ENCODE measurements at places on chromosomes 2 and 18. TPM values are rescaled to one million over a fixed set of nuclear protein-coding genes. Genes with fewer than 3 reads are reported as not detected.

The ZNF892 gene
- 1.4 TPM for total RNA-seq

The LYPD6 gene
- not detected for total RNA-seq

The SERPINB3 gene
- not detected for total RNA-seq

The DYNAP gene
- not detected for total RNA-seq

The MC5R gene
- not detected for total RNA-seq

The IL18RAP gene
- total RNA-seq = 0.94 TPM

The PPP1R7 gene
- 70.8 TPM for total RNA-seq

The IL36G gene
- not detected for total RNA-seq

The NYAP2 gene
- total RNA-seq = not detected

The SLC9A4 gene
- total RNA-seq = not detected

The SLC19A3 gene
- 1.2 TPM for total RNA-seq

The KIAA2012 gene
- not detected for total RNA-seq

The PDE11A gene
- 0.56 TPM for total RNA-seq

The HOXD12 gene
- total RNA-seq = not detected

The GCFC2 gene
- total RNA-seq = 12.4 TPM

The IFIH1 gene
- 21.8 TPM for total RNA-seq

The C2orf80 gene
- total RNA-seq = not detected

The OSR1 gene
- total RNA-seq = 0.61 TPM

GRCh38 chr18:63263444-63263843 lies 56.1 kb downstream of the BCL2 start:
- no peak for DNase-seq

GRCh38 chr2:223396993-223397392 lies 205.2 kb downstream of the SCG2 start:
- no peak for DNase-seq

DNA sequence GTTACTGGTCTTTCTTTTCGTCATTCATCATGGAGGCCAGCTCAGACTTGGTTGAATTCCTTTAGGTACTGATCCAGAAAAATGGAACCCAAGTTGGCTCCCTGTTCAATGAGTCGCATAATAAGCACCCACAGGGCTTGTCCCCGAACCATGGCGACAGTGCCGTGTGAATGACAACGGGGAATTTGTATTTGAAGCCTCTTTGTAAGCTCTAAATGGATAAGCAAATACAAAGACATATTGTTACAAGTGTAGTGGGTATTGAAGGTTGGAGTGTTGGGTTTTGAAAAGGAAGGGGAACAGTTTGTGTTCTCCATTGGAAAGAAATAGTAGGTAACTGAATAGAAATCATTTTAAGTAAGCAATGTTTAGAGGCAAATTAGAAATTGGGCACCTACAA lies 288.9 kb downstream of the SLC4A3 start:
- DNase-seq = no peak

- DNase-seq = no peak
Measured at GRCh38 chr2:237458519-237458918, 28.5 kb upstream of the MLPH start.

DNA sequence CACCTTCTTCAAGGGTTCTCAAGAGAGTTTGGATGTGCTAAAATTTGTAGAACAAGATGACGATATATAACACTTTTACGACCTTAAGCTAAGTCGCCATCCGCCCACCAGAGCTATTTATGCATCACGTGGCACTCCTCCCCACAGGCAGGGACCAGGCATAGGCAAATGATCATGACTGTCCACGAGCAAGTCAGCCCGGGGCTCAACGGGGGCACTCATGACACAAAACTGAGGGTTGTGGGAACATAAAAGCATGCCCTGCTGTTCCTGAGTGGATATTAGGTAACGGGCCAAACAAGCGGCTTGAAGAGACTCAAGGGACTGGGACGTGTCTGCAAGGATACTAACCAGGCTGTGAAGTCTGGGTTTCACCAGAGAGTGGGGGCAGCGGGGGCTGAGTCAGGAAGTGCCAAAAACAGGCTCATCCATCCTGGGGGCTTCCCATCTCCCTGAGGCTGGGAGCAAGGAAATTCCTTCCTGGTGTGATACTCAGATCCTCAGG lies 58.1 kb downstream of the FAM178B start:
- no peak for DNase-seq

- DNase-seq = no peak
Measured at GRCh38 chr2:17853799-17854198, 24.7 kb upstream of the KCNS3 start.

DNA sequence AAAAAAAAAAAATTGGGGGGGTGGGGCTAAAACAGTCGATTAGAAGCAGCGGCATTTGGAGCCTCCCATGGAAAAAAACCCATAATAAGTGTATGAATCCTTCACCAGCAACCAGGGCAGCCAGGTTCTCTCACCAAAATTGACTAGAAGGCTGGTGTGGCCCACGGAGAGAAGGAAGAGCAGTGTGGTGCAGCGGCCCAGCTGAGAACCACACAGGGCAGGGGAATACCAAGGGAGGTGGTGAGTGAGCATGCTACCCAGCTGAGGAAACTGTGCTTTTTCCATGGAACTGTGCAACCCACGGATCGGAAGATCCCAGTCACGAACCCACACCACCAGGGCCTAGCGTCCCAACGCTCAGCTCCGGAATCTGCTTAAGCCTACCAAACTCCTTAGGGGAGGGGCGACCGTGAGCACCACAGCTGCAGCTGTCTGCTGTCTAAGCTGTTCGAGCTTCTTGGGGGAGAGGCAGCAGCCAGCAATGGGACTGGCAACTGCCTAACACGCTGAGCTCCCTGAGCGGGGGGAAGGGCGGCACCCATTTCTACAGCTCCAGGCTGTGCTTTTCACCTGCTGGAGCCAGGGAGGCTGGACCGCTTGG lies 1037.2 kb upstream of the ACVR2A start:
- no peak for DNase-seq

DNA sequence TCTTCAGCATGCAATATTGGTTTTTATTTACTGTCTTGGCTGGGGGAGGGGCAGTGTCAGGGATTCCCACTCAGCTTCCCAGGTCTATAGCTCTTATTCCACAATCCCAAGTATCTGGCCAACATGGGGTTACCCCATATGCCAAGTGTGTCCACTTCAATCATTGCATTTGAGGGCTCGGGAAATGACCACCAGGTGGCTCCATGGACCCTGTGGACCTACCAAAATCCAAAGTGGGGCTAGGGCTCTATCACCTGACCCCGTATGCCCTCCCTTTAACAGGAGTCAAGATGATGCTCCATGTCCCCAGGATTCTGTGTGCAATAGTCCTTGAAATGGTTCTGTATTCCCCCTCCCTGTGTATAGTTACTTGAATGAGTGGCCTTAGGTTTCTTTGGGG lies 12.1 kb upstream of the TRAF3IP1 start:
- no peak for DNase-seq

- DNase-seq = no peak
Measured at GRCh38 chr2:14631406-14632040, 994 bp upstream of the LRATD1 start.

DNA sequence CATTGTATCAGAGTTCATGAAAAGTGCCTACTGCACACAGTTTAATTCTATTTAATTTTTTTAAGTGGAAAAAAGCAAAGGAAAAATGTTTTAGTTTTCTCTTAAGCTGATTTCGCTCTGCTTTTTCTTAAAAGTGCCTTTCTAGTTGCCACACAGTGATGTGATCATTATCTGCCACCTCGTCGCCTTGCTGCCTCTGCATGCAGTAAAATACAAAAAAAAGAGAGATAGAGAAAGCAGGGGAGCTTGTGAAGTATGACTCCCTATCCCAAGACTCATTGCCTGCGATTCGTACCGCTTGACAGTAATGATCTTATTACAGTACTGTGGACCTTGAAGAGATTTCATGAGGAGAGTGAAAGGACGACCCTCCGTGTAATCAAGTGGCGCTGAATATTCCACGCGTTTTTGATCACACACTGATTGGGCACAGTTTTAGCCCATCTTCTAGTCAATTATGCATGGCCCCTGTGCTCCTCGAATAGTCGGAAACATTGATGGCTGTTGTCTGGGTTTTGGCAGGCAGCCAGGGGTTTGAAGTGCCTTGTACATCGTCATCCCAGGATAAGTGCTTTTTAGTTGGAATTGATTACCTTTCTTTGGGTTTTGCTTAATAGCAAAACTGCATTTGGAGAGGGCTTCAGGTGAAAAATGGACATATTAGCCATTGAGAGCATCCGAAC lies 188.3 kb downstream of the GBX2 start:
- no peak for DNase-seq

DNA sequence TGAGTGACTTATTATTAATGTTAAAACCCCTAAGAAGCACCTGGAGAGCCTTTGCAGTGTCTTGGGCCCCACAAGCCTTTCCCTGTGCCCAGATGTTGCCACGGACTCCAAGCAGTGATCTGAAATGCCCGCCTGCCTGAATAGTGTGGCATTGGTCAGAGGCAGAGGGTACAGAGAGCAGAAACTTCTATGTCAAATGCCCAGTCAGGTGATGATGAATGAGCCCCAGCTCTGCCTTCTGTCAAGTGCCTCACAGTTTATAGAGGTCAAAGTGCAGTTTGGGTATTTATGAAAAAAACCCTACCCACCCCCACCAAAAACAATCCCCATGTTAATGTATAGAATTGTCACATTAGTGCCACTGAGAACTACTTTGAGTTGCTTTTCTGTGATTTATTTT lies 170.0 kb upstream of the SIX3 start:
- no peak for DNase-seq

DNA sequence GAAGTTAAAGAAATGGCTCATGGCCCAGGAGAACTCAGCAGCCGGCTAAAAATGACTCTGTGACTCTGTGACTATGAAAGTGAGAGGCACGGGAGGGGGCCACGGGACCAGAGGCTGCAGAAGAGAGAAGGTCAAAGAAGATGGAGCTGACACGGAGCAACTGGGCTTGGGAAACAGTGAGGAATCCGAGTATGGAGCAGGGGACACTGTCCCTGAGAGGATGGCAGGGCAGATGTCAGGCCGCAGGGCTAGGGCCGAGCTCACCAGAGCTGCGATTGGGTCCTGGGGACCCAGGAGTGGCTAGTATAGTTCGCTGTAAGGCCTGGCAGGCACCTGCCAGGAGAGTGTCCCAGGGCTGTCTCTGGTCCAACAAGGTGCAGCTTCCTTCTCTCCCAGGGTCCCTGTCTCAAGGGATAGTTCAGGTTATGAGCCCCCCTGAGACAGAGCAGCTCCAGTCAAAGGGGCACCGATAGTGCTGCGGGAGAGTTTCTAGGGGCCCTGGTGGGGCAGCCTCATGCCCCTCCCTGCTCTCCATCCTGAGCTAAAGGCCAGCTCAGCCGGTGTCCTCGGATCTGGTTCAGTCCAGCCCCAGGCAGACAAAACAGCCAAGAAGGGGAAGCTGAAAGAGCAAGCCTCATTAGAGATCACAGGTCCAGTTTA lies 42.7 kb downstream of the CIB4 start:
- DNase-seq = peak; percentile 49

DNA sequence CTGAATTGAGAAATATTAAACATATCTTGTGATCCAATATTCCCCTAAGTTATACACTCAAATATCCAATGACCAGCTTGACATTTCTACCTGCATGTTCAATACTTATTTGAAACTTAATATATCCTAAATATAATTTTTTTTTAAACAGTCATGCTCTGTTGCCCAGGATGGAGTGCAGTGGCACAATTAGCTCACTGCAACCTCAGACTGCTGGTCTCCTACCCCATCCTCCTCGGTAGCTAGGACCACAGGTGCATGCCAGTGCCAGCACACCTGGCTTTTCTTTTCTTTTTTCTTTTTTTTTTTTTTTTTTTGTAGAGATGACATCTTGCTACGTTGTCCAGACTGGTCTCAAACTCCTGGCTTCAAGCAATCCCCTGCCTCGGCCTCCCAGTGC lies 4.2 kb downstream of the KYNU start:
- DNase-seq = no peak

DNA sequence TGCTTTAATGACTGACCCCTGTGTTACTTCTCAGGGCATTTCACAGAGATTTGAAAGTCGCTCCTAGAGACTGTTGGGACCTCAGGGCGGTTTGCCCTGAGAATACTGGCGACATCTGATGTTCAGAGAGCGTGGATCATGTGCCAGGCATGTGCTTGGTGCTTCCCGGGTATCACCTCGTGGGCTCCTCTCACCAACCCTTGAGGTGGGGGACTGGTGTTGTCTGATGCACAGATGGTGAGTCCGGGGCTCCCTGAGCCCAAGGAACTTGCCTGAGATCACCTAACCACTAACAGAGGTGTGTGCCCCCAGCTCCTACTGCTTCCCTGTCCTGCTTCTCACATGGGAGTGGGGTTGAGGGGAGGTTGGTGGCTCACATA lies 16.2 kb downstream of the ATOH8 start:
- no peak for DNase-seq

DNA sequence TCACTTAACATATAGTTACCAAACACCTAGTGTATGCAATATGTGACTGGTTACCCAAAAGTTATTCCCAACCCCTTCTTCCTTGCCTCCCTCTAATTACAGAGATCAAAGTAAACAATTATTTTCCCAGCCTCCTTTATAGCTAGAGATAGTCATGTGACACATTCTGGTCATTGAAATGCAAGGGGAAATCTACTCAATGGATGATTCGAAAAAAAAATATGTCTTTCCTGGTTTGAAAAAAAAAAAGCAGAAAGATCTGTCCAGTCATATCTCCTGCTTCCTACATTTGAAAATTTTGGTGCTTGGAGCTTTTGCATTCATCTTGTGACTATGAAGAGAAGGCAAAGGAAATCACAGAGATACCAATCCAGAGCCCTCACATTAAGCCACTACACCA lies 27.6 kb upstream of the UGP2 start:
- DNase-seq = no peak

DNA sequence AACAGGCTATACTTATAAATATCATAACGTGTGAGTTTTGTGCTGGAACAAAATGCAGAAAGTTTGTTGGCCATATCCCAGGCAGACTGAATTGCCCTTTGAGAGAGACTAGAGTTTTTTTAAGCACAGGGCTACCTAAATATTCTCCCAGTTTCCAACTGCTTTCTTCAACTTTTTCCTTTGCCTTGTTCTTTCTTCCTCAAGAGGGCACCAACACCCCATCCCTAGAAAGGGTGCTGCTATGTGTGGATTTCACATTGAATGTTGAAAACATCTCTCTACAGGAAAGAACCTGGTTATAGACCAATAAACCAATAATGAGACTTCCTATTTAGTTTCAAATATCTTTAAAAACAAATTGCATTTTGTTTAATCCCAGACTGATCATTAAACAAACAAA lies 87.9 kb downstream of the ICOS start:
- DNase-seq = peak; percentile 19

- no peak for DNase-seq
Measured at GRCh38 chr2:174802459-174802858, 38.2 kb upstream of the CHRNA1 start.

- DNase-seq = peak; percentile 71
Measured at GRCh38 chr2:204315236-204315662, 230.0 kb upstream of the PARD3B start.

GRCh38 chr2:74481961-74482800 lies 617 bp downstream of the CCDC142 start:
- DNase-seq = peak; percentile 55

GRCh38 chr2:207129821-207130220 lies 35.9 kb downstream of the KLF7 start:
- no peak for DNase-seq

DNA sequence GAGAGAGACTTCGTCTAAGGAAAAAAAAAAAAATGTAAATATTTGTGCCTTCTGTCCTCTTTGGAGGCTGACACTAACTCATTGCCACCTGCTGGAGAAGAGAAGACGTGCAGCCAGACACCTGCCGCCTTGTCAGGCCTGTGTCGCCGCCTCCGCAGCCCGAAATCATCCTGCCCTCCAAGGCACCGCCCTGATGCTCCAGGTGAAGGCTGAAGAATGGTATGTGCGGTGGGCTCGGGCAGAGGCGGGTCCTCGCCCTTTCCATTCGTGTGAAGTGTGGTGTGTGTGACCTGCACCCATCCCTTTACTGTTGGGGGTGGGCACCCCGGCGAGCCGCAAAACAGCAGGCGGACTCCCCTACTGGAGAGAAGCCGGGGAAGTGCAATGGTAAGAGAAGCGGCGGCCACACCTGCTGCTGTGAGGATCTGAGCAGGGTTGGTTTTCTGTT lies 60.4 kb downstream of the FAM161A start:
- DNase-seq = peak; percentile 78
